ENCODE measurements at places on chromosomes 4 and X.

DNA sequence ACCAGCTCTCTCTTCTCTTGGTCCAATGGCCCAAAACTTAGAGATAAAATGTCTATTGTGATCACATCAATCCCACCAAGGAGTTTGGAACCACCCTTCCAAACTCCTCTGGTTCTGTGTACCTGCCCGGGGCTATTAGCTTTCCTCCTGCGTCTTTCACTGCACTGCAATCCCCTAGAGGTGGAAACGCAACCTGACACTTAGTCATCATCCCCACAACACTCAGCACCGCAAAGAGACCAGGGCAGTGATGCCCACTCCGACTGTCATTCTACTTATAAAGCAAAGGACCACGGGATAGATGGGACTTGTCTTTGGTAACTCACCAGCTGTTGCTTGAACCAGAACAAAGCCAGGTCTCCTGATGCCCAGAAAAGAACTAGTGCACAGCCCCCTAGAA lies 22.0 kb downstream of the AFAP1 start:
- no peak for DNase-seq

GRCh38 chr4:185730849-185731608 lies 81.0 kb downstream of the SORBS2 start:
- DNase-seq, result peak; percentile 61

DNA sequence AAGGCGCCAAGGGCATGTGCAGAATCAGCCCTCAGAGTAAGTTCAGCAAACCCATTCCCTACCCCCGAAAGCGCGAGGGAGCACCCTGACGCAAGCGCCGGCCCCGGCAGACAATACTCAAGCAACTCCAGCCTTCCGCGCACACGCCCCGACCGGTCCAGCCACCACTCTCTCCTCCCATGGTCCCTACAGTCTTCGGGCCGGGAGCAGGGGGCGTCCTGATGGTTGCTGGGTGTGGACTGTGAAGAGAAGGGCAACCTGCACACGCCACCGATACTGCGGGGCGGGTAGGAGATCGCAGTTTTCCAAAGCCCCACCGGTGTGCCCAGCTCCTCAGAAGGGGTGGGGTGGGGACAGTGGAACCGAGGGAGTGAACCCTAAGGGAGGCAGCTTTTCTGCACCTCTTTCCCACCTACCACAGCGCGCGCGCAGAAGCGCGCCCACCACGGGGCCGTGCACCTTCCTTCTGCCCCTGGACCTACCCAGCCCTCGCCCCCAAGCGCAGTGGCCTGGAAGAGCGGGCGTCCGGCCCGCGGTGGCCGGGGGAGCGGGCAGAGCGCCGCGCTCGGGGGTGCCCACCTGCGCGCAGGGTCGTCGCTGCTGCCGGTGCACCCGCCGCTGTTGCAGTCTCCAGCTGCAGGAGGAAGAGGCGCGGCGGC lies 650.2 kb upstream of the DIPK2B start:
- DNase-seq, result peak; percentile 51

GRCh38 chr4:97252615-97253154 lies 890.6 kb downstream of the STPG2 start:
- DNase-seq, result peak; percentile 10

GRCh38 chrX:131802836-131803626 lies 220.1 kb upstream of the STK26 start:
- DNase-seq, result peak; percentile 79

DNA sequence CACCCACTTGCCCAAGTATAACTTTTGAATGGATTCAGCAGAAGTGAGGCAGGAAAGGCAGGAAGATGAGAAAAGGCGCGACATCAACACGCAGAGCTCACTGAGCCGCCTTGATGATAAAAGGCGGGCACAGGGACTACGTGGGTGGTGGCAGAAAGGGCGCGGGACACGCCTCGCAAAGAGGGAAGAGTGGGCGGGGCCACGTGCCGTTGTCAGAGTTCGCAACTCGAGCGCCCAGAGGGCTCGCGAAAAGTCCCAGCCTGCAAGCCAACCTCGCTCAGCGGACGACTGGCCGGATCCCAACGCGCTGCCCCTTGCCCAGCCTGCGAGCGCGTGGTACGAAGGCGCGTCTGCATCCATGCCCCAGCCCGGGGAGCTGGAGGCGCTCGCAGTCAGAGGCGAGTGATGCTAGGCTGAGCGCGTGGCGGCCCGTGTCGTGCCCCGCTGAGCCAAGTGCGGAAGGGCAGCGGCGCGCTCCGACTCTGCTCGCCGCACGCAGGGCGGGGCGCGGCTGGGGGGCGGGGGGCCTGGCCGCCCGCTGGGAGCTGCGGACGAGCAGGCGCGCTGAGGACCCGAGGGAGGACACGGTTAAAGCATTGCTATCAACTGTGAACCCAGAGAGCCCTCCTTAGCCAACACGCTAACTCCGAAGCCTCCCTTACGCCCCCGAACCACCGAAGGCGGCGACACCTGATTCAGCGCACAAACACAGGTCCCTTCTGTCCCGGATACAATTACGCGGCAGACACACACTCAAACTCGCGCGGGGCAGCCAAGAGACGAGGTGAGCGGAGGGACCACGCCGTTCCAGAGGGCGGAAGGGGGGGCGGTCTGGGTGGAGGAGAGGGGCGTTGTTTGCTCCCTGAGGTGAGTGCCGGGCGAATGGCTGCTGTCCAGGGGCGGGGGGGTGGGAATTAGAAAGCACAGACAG lies at the start of gene UGT8:
Gene UGT8, plus strand, starts transcription at position 617 of the 931 bp plus-strand sequence. CDS start 24,074 bp downstream, outside the sequence.
- peak; percentile 16 for DNase-seq

- no peak for DNase-seq
Observed at GRCh38 chr4:144376866-144377265, 236.3 kb upstream of the GYPA start.

DNA sequence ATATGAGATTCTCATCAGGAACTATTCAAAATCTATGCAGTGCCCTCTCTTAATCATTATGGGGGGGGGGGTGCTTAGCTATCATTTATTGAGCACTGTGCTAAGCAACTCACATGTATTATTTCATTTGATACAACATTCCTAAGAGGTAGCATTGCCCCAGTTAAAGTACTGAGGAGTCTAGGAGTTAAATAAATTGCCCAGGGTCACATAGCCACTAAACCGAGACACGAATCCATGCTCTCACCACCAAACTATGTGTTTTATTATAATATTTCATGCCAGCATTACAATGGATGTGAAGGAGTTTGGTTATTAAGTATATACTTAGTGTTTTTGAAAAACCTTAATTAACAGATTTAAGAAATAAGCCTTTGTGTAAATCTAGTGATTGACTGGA lies 131.4 kb downstream of the CBR4 start:
- no peak for DNase-seq

GRCh38 chr4:132395561-132395960 lies 753.5 kb upstream of the PCDH10 start:
- no peak for DNase-seq

- peak; percentile 29 for DNase-seq
Observed at GRCh38 chrX:40012868-40013265, 84.9 kb downstream of the BCOR start.

DNA sequence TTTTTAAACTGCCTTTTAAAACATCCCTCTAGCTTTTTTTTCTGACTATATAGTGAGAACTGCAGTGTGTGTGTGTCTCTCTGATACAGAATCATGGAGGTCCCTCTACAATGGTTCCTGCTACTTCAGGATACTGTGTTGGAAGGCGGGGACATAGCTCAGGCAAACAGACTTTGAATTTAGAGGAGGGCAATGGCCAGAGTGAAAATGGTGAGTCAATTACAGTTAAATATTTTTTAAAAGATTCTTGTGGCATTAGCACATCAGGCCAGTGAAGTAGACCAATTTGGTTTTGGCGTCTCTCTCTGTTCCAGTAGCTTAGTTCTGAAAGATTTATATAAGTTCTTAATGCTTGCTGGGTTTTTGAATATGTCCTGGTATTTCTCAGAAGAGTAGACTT lies 47.1 kb downstream of the ALG13 start:
- DNase-seq, result peak; percentile 19

GRCh38 chrX:2324151-2324550 lies 176.6 kb downstream of the DHRSX start:
- no peak for DNase-seq

- DNase-seq, result no peak
Observed at GRCh38 chrX:71198066-71198465, 25.0 kb upstream of the GJB1 start.

DNA sequence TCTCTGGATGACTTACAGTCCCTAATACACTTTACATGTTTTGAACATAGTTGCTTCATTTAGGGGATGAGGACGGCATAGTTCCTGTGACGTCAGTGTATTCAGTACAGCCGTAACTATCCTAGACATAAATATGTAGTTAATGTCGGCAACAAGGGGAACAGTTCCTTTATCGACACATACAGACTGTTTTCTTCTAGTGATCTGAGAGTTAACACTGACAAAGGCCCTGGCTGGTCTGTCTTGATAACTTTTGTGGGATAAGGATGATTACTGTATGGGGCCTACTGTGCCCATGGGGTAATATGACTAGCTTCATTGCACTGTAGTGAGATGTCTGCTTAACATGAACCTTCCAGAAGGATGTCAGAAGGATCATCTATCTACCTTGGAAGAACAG lies 131.2 kb downstream of the ZNF518B start:
- no peak for DNase-seq

GRCh38 chr4:100391863-100392262 lies 126.0 kb downstream of the EMCN start:
- DNase-seq, result peak; percentile 66

- no peak for DNase-seq
Observed at GRCh38 chr4:86917212-86918039, 17.4 kb upstream of the AFF1 start.

GRCh38 chr4:128357286-128357685 lies 69.7 kb upstream of the PGRMC2 start:
- DNase-seq, result no peak

- peak; percentile 38 for DNase-seq
Observed at GRCh38 chr4:94463771-94464170, 12.0 kb downstream of the PDLIM5 start.

- DNase-seq, result no peak
Observed at GRCh38 chrX:97938706-97939105, 1055.0 kb downstream of the RPA4 start.

Measured in astrocyte of the spinal cord (primary cell).